ENCODE measurements at places on chromosomes 3 and 15.

- DNase-seq = no peak
Measured at GRCh38 chr3:17050071-17050470, 165.3 kb downstream of the PLCL2 start.

- DNase-seq = no peak
Measured at GRCh38 chr3:120438665-120439370, 12.0 kb downstream of the FSTL1 start.

GRCh38 chr15:70578196-70578595, 185.2 kb downstream of the UACA start:
- no peak for DNase-seq

- no peak for DNase-seq
Measured at GRCh38 chr15:58095415-58095814, 29.9 kb upstream of the ALDH1A2 start.

- no peak for DNase-seq
Measured at GRCh38 chr3:27724459-27725197, 2.5 kb upstream of the EOMES start.

DNA sequence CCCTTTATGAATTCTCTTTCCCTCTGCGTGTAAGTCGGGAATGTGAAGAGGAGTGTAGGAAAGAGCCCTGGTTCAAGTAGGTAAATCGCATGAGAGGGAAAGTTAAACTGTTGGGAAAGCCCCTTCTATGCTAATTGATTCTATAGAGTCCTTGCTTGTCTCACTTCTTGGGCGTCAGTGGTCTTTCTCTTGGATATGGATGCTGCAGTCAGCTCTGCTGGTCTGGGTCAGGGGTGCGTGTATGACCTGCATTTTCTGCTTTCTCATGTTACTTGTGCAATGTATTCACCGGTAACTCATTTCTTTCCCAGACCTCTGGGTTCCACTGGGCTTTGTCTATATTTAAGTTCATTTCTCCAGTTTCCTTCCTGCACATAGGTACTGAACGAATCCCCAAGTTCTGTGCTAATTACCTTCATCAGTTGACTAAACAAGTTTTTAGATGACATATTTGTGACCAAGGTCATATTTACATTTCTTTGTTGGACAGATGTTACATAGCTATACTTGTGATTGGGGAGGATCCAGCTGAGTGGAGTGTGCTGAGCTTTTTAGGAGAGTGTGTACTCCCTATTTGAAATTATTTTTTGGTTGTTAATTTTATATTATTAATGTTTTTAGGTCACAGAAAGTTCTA, 1.4 kb downstream of the SETD5 start:
- DNase-seq = peak; percentile 8

DNA sequence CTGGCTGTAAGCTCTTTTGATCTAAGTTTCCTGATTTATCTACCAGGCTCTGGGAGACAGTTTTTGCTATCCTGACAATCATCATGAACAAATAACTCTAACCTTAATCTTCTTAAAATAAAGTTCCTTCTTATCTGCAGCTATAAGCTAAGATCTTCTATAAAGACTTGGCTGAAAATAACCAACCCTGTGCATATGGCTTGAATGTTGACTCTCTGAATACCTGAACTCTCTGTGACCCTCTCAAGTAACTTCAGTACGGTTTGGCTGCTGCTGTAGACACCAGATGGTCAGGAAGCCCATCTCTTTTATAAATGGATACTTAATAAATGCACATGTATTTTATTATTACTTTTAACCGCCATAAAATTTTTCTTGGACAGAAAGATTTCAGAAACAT, 412.4 kb upstream of the CBLB start:
- DNase-seq = no peak

- DNase-seq = no peak
Measured at GRCh38 chr15:83734487-83734886, 80.6 kb downstream of the ADAMTSL3 start.

- no peak for DNase-seq
Measured at GRCh38 chr15:100687582-100688141, 85.3 kb downstream of the ASB7 start.

DNA sequence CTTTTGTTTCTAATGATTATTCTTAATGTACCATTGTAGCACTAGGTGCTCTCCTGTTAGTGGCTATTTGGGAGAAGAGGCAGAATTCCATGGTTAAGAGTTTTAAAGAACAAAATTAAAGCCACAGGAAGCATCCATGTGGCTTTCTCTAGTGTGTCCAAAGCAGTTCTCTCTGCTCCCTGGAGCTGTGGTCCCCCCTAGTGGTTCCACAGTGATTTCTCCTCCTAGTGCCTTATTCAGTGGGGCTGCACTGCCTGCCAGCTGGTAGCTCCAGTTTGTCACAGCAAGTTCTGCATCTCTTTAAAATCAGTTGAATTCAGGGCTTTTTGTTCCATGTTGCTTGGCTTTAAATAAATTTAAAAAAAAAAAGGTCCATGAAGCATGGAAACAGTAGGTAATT, 39.6 kb upstream of the FAM98B start:
- DNase-seq = no peak

- no peak for DNase-seq
Measured at GRCh38 chr15:95269242-95270183, 1038.2 kb downstream of the MCTP2 start.

DNA sequence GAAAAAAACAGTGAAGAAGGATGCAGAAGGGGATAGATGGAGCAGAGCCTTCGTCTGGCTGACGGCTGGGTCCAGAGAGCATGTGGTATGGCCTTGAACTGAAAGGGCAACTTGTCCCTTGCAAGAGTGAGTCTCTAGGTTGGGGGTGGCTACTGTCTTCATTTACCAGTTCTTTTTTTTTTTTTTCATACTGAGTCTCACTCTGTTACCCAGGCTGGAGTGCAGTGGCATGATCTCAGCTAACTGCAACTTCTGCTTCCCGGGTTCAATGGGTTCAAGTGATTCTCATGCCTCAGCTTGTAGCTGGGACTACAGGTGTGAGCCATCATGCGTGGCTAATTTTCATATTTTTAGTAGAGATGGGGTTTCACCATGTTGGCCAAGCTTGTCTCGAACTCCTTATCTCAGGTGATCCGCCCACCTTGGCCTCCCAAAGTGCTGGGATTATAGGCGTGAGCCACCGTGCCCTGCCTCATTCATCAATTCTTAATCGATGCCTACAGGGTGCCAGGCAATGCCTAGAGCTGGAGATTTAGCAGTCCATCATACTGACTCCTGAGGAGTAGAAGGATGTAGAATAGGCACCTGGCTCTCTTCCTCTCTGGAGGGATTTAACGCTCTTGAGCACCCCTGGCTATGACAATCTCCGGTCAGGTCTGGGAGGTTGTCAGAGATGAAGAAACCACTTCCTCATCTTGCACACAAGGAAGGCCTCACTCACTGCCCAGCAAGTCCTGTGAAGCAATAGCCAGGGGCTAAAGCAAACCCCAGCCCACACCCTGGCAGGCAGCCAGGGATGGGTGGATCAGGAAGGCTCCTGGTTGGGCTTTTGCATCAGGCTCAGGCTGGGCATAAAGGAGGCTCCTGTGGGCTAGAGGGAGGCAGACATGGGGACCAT, at the start of gene CAMP:
TSS of gene CAMP (plus strand) at position 880 of the 898 bp plus-strand sequence. CDS start at position 897, 17 bp downstream.
- DNase-seq = no peak

DNA sequence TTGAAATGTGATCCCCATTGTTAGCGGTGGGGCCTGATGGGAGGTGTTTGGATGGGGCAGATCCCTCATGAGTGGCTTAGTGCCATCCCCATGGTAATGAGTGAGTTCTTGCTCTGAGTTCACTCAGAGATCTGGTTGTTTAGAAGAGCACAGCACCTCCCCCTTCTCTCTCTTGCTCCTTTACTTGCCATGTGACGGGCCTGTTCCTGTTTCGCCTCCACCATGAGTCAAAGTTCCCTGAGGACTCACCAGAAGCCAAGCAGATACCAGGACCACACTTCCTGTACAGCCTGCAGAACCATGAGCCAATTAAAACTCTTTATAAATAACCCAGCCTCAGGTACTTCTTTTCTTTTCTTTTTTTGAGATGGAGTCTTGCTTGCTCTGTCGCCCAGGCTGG, 46.6 kb downstream of the ANP32A start:
- no peak for DNase-seq

DNA sequence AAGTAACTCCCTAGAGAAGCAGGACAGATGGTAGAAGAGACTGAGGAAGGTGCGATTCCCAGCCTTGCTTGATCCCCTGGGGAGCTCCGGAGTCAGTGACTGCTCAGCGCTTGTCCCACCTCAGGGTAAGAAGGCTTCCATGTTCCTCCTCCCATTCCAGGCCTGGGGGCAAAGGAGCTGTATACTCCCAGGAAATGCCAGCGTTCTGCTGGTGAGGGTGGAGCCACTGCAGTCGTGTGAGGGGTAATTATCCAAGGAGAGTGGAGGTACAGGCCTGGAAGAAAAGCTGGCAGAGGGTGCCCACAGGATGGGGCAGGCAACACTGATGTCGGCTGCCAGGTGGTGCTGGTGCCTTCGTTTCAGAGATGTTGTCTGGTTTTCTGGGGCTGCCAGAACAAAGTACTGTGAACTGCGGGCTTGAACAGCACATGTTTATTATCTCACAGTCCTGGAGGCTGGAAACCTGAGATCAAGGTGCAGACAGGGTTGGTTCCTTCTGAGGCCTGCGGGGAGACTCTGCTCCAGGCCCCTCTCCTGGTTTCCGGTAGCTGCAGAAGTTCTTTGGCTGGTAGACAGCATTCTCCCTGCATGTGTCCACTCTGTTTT, 12.1 kb upstream of the APBA2 start:
- no peak for DNase-seq

- DNase-seq = no peak
Measured at GRCh38 chr3:58955308-58955707, 94.5 kb downstream of the CFAP20DC start.

- DNase-seq = no peak
Measured at GRCh38 chr3:40713306-40713705, 188.5 kb downstream of the ZNF621 start.

DNA sequence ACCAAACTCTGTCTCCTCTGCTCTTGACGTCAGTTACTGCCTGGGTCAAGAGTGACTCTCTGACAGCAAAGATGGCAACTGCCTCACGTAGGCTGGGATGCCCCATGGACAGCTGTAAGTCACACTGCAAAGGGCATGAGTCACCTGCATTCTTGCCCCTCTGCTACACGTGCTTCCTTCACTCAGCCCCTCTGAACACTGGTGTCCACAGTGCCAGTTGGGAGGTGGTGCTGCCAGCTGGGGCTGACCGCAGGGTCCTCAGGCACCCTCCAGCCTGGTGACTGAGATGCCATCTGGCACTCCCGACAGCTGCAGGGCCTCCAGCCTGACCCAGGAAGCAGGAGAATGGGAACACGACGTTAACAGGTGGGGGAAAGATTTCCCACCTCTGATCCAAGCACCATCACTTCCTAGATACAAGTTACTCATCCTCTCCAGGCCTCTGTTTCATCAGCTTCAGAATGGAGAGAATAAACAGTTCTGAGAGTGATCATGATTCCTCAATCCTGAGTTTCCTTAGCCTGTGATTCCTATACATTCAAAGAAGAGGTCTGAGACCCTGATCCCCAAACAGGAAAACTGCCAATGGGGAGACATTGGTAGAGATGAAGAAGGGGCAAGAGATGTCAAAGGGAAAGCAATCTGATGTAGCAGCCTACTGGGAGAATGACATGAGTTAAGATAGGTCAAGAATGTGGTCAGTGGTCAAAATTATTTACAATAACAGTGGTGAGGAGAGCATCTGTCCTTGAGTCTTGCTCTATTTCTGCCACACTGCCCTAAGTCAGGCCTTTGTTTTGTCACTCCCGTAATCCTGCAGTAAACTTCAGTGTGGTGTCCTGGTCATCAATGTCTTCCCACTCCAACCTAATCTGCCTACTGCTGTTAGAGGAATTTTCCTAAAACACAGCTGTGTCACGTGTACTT, 86.1 kb upstream of the BCL6 start:
- no peak for DNase-seq

DNA sequence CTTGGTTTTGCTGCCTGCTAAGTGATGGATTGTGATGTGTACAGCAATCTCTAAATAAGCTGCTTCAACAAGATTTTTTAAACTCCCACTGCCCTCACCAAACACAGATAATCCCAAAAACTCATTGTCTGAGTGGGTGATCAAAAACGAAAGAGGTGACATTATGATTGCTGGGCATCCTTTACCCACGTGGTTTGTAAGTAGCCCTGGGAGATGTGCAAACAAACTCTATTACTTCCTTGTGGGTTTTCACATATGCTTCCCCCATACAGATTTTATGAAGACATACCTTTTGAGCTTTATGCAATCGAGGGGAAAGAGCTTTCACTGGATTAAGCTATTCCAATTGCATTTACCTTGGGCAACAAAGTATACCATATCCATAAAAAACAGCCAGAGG, 1000.4 kb downstream of the FHIT start:
- no peak for DNase-seq

GRCh38 chr15:77001351-77001750, 6.4 kb downstream of the PSTPIP1 start:
- DNase-seq = no peak

DNA sequence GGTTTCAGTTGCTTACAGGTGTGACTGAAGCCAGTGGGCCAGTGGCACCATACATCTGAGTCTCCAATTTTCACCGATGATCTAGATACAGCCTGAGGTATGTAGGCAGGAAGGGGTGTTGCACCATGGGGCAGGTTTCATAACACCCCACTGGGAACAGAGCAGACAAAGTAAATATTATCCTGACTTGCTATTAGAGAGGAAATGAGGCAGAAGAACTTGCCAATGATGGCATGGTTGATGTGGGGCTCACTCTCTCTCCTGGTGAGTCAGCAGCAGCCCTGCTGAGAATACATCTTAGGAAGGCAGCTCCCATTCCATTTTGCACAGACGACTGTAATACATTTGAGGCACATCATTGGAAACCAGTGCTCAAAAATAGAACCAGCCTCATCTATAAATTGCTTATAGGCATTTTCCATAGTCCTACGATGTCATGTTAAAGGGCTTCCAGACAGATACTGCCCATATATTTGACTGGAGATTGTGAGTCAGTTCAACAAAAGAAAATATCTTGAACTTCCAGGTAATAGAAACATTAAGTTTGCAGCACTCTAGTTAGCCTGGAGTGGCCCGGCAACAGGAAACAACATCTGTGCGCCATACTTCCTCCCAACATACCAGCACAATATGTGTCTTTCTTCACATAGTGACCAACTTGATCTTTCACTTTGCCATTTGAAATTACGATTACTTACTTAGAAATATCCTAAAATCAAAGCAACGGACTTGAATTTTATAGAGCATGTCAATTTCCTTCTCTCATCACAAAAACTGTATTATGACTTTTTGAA, 175.5 kb downstream of the NECTIN3 start:
- DNase-seq = no peak

- DNase-seq = no peak
Measured at GRCh38 chr15:101162701-101163483, 89.0 kb downstream of the CHSY1 start.

GRCh38 chr3:42827654-42828053, 18.4 kb downstream of the ACKR2 start:
- DNase-seq = no peak

GRCh38 chr3:158140396-158140795, 30.5 kb downstream of the RSRC1 start:
- DNase-seq = no peak

- peak; percentile 90 for DNase-seq
Measured at GRCh38 chr3:52253314-52254304, 8.1 kb downstream of the PPM1M start.
